Left kidney (tissue), 8 donors: ENCODE measurements at places on chromosomes 4 and X. TPM values are rescaled to one million over a fixed set of nuclear protein-coding genes. Genes with fewer than 3 reads are reported as not detected.

Gene CCSER1
- polyA plus RNA-seq, result 22.4 TPM

GRCh38 chrX:14926471-14926870 lies 53.2 kb downstream of the MOSPD2 start:
- DNase-seq, result no peak

Gene TMEM144
- polyA plus RNA-seq, result 7.8 TPM

GRCh38 chr4:156193106-156193505 lies 239.4 kb upstream of the CTSO start:
- peak; percentile 44 for DNase-seq

GRCh38 chrX:39070009-39070408 lies 268.8 kb downstream of the MID1IP1 start:
- no peak for DNase-seq

GRCh38 chrX:154381271-154381670 lies 2.2 kb downstream of the EMD start:
- DNase-seq, result no peak

Gene NCAPG
- 48.2 TPM for polyA plus RNA-seq

Gene WNK3
- 6.9 TPM for polyA plus RNA-seq
